ENCODE measurements at places on chromosomes 1 and 21. TPM values are rescaled to one million over a fixed set of nuclear protein-coding genes. Genes with fewer than 3 reads are reported as not detected.

RLF gene
- total RNA-seq: 18.2 TPM

DNA sequence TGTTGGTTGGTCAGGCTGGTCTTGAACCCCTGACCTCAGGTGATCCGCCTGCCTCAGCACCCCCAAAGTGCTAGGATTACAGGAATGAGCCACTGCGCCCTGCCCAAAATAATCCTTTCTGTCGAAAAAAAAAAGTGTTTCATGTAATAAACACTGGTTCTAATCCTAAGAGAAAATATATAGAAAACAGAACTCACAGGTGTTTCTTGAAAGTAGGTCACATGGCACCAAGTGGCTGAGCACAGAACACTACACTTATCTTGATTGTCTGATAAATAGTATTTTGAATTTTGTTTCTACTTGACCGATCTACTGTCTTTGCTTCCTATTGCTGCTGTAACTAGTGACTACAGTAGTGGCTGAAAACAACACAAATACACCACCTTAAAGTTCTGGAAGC, 87.6 kb upstream of the SOD1 start:
- H3K4me1 ChIP-seq: no peaks in the 10 kb centered on the region
- no peak overlapping the region for H3K27ac ChIP-seq
- peaks cover 9% of the 10 kb centered on the region for H3K27me3 ChIP-seq
- H3K4me3 ChIP-seq: no peak overlapping the region
- no peaks in the 10 kb centered on the region for H3K36me3 ChIP-seq

DNA sequence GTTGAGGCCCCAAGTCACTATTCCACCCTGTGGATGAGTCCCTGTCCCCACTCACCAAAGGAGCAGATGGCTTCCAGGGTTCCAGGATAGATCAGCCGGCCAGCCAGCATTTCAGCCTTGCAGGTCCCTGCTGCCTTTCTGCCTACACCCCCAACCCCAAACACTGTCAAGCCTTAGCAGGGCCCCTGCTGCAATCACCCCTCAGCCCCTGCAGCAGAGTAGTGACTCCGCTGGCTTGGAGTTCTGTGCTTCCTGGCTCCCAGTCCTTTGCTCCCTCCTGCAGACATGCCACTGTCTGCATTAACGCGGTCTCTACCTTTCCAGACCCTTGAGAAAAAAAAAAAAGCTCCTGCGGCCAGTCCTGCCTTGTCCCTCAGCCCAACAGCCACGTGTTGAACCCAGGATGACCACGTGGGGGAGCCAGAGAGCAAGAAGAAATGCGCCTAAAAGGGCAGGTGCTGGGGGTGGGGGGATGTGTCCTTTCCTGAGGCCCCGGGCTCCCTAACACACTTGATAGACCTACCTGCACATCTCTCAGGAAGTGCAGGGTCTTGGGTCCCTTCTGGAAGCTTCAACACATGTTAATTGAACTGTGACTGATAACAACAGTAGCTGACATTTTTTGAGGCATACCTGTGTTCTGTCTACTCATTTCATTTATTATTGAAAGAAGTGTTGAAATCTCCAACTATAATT, 37.4 kb downstream of the RASSF5 start:
- H3K4me1 ChIP-seq: peaks cover 33% of the 10 kb centered on the region
- peak; percentile 69 for DNase-seq
- H3K36me3 ChIP-seq: peaks cover 9% of the 10 kb centered on the region
- H3K27ac ChIP-seq: peak overlapping the region; percentile 22
- H3K4me3 ChIP-seq: no peak overlapping the region
- H3K27me3 ChIP-seq: peaks cover 2% of the 10 kb centered on the region

DNA sequence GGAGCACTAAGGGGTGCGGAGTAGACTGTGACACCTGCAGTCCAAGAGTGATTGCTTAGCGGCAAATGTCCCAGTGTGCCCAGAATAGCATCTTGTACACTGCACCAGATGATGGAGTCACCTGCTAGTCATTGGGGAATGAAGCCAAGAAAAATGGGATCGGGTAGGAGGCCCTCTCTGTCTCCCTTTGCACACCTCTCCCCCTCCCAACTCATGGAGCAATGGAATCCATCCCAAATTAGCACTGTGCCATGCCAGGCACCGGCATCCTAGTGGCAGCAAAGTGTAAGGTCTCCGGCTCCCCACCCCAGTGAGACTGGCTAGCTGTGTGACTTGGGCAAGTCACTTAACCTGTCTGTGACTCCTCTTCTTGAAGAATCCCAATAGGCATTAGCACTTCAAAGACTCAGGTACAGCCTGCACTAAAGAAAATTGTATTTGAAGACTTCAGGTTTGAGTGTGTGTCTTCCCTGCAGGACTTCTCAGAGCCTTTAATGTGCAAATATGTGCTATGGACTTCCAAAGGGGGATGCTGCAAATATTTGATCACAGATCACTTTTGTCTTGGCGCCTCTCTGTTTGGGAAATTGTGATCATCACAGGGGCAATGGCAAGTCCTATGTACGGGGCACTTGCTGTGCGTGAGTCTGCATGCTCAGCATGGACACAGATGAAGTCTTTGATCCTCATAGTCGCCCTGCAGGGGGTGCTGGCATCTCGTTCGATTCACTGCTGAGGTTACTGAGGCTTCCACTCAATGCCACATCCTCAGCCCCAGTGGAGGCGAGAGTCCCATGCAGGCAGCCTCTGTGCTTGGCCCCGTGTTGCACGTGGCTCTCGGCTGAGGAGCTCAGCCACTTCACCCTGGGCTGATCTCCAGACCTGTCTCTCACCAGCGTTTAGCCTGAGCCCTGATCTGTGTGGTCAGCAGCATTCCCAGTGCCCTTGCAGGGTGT, 272.9 kb upstream of the C1orf174 start:
- H3K27ac ChIP-seq: no peak overlapping the region
- peak; percentile 7 for DNase-seq
- H3K27me3 ChIP-seq: peaks cover 2% of the 10 kb centered on the region
- H3K4me1 ChIP-seq: no peaks in the 10 kb centered on the region
- H3K4me3 ChIP-seq: no peak overlapping the region

GRCh38 chr1:76620371-76620770, 246.9 kb upstream of the ST6GALNAC5 start:
- no peak for DNase-seq
- no peak overlapping the region for H3K4me3 ChIP-seq
- no peaks in the 10 kb centered on the region for H3K36me3 ChIP-seq
- no peak overlapping the region for H3K27ac ChIP-seq

GRCh38 chr1:104629589-104629988, 879.9 kb downstream of the AMY1C start:
- H3K27ac ChIP-seq: no peak overlapping the region
- H3K27me3 ChIP-seq: no peaks in the 10 kb centered on the region
- H3K36me3 ChIP-seq: no peaks in the 10 kb centered on the region
- no peak overlapping the region for H3K4me3 ChIP-seq
- DNase-seq: no peak

All from activated T-helper 1 cell treated with anti-CD3 and anti-CD28 coated beads, Interleukin-12 subunit alpha, Interleukin-12 subunit beta, Interleukin-2, Interleukin-4 antibody, amounts not matched to agents 30 ng/mL and 10 ng/mL and 1 ng/mL, durations not matched to agents 14 hours and 24 hours and 36 hours (primary cell).